ENCODE measurements at places on chromosomes 3 and 15.
A peak's percentile ranks its signal among the peaks of the same experiment; 100 is the strongest.

DNA sequence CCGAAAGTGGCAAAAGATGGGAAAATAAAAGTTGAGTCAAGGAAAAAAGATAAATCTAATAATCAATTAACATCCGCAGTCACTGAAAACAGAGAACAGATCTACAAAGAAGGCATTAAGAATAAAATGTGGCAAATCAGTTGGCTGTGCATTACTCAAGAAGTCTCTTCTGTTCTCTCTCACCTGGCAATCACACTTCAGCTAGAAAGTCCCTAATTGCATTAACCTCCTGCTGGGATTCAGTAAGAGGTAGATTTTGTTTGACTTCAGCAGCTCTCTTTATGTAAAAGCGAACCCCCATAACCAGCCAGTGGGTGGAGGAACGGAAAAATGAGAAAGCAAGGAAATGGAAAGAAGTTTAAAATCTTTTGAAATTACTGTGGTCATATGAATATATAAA is 94.7 kb upstream of the PLXND1 start:
- no peak for DNase-seq

DNA sequence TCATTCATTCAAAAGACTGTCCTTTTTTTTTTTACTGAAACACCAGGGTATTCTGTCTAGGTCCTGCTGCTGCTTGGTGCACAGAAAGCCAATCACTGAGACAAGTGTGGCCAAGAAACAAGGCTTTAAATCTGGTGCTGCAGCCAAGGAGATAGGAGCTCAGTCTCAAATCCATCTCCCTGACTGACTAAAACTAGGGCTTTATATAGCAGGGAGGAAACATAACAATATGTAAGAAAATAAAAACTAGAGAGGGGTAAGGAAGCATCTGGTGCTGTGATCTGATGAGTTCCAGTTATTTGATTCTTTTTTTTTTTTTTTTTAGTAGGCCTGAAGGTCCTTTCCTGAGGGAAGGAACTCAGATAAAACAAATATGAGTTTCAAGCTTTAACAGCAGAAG is 139.8 kb downstream of the ATG7 start:
- DNase-seq = no peak

GRCh38 chr15:71666763-71667620 is 143.4 kb upstream of the NR2E3 start:
- no peak for DNase-seq

- no peak for DNase-seq
Measured at GRCh38 chr3:57130571-57131209, 34.5 kb downstream of the IL17RD start.

- no peak for DNase-seq
Measured at GRCh38 chr3:156764751-156765150, 61.4 kb upstream of the LEKR1 start.

DNA sequence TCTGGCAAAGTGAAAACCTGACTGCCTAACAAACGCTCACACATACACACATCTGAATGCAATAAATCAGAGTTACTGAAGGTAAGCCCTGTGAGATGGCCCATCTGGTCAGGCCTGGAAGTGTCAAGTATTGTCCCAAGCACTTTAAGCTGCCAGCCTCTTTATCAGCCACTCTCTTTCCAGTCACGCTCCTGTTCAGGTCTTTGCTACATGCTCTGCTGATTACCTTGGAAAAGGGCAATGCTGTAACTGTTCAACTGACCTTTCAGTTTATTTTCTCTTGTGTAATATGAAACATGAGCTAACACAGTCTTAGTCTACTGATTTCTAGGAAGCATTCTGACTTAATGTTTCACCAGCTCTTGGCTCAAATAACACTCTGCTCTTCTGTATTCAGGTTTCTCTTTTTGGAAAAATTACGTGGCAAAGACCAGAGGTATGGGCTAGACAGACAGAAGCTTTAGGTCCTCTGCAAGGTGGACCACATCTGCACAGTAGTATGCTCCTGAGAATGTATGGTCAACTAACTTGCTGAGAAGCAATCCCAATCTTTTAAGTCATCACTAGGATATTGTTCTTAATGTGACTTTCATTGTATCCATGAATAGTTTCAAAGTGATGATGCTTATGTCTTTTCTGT is 44.5 kb downstream of the GBE1 start:
- DNase-seq = no peak

DNA sequence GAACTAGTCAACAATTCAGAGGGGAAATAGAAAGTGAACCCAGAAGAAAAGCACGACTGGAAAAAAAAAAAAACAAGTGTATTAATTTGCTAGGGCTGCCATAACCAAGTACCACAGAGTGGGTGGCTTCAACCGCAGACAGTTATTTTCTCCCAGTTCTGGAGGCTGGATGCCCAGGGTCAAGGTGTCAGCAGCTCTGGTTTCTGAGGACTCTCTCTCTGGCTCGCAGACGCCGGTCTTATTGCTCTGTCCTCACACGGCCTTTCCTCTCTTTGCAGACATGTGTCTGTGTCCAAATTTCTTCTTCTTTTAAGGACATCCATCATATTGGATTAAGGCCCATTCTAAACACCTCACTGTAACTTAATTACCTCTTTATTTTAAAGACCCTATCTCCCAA is 291.8 kb downstream of the XXYLT1 start:
- no peak for DNase-seq

GRCh38 chr3:40268802-40269524 is 40.5 kb upstream of the EIF1B start:
- no peak for DNase-seq

DNA sequence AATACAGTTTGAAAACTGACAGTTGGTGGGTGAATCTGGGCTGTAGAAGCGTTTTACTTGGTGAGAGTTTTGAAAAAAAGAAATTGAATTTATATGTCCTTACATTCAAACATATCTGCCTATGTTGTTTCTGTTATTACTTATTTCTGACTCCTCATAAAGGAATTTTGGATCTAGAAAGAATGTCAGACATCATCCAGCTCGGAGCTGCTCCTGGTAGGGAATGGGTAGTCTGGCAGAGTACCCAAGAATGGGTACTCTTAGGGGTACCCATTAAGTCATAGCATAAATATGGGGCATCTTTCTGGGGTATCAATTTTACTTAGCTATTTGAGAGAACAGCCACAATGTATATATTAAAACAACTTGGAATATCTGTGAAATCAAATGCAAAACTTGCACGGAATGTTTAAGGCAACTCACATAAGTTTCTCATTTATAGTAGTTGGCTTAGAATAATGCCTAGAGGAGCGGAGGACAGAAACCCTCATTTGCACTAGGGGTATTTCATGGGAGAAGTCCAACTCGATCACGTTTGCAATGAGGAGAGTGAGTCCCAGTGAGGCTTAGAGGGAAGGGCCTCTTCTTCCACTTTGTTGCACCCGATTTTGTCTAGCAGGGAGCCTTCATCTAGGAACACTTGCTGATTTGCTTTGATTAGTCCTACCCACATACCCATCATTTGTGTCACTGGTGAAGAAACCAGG is 2.4 kb upstream of the LARP6 start:
- DNase-seq = no peak

DNA sequence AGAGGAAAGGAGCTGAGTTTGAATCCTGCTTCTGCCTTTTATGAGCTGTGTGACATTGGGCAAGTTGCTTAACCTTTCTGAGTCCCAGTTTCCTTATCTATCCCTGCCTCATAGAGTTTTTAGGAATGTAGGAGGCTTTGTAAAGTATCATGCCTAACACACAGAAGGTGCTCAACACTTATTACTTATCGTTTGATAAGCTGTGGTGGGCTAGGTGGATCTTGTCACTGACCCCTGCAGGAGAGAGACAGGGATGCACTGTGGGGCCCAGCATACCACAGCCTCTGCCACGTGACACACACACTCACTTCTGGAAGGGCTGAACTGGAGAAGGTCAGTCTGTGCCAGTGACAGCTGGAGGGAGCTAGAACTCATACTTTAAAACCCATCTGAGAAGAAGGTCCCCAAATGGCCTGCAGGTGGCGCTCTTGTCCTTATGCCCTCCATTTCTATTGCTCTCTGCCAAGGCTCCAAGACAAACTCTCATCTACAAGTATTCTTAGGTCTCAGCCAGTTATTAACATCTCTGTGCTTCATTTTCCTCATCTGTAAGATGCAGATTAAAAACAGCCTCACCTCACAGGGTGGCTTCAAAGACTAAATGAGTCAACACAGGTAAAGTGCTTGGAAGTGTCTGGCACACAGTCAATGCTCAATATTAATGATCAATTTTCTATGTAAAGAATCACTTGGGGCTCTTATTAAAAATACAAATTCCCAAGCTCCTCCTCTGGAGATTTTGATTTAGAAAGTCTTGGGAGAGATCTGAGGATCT is 57.5 kb upstream of the HACD2 start:
- DNase-seq = peak; percentile 17

- DNase-seq = no peak
Measured at GRCh38 chr3:108328821-108329486, 32.6 kb downstream of the HHLA2 start.

DNA sequence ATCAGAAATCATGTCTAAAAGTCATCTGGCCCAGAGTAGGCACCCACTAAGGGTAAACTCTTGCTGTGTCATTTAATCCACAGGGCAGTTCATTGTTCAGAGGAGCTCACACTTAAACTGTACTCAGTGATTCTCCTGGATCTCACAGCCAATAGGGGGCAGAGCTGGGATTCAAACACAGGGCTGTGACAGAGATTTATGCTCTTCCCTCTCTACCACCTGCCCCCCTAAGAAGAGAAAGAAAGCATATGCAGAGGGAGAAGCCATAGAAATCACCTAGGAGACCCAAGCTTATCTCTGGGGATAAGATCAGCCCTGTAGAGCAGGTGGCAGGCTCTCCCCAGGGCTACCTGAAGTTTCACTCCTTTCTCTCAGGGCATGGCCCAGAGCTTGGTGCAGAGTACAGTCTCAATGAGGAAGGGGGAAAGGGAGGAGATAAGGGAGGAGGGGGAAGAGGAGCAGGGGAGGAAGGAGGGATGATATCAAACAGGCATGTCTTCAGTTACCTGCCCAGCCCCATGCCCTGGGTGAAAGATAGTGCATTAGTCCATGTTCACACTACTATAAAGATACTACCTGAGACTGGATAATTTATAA is 51.8 kb upstream of the ADPGK start:
- DNase-seq = no peak

- DNase-seq = no peak
Measured at GRCh38 chr3:77298417-77298816, 258.5 kb downstream of the ROBO2 start.

GRCh38 chr3:43061101-43061895 is 44.6 kb downstream of the POMGNT2 start:
- DNase-seq = no peak

- no peak for DNase-seq
Measured at GRCh38 chr3:10957976-10958749, 34.4 kb upstream of the SLC6A1 start.

DNA sequence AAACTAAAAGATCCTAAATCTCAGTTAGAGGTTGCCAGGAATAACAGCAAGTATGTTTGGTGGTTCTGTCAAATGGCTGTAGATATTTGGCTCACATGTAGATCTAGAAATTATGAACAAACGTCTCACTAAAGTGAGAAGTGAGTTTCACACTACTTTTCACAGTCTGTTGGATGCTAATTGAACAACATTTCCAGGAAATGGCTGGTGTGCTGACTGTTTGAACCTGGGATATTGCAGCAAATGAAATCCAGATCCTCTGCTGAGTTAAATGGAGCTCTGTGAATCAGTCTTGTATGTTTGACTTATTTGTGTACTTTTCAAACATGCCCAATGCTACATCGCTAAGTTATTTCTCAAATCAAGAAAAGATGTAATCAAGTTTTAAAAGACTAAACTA is 21.3 kb upstream of the RSL24D1 start:
- DNase-seq = no peak

- DNase-seq = no peak
Measured at GRCh38 chr3:141388823-141389621, 20.7 kb downstream of the ZBTB38 start.

DNA sequence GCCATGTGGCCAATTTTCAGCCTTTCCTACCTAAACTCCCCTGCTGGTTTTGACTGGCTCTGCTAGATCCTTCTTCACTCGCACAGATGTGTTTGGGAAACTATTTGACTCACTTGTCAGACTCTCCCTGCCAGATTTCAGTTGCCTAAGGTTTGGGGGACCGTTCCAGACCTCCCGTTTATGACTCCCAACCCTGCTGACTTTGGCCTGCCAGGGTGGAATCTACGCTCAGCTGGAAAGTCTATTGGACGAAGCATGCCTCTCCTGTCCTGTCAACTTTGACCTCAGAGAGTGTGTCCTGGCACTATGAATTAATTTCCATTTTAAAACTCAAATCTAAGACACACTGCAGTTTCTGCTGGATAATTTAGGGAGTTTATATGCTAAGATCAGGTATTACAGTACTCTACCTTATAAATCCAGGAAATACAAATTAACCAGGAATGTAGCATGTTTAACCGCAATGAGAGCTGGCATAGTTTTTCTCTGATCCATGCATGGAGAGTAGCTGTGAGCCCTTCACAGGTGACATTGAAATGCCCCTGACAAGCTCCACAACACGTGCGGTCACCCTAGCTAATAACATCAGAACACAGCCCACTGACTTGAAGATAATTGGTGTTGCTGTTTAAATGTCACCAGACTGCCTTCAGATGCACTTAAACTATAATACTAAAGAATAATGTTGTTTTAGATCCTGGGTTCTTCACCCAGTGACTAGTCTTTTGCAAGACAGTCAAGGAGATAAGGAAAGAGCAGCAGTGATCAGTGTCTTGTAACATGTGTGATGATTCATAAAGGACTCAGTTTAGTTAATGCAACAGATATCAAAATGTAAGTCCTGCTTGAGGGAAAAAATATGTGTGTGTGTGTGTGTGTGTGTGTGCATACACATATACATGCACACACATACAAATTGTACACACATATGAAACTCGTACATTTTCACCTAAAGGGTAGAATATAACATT is 223.0 kb upstream of the MCTP2 start:
- no peak for DNase-seq

- no peak for DNase-seq
Measured at GRCh38 chr15:43239732-43240491, 19.1 kb upstream of the EPB42 start.

DNA sequence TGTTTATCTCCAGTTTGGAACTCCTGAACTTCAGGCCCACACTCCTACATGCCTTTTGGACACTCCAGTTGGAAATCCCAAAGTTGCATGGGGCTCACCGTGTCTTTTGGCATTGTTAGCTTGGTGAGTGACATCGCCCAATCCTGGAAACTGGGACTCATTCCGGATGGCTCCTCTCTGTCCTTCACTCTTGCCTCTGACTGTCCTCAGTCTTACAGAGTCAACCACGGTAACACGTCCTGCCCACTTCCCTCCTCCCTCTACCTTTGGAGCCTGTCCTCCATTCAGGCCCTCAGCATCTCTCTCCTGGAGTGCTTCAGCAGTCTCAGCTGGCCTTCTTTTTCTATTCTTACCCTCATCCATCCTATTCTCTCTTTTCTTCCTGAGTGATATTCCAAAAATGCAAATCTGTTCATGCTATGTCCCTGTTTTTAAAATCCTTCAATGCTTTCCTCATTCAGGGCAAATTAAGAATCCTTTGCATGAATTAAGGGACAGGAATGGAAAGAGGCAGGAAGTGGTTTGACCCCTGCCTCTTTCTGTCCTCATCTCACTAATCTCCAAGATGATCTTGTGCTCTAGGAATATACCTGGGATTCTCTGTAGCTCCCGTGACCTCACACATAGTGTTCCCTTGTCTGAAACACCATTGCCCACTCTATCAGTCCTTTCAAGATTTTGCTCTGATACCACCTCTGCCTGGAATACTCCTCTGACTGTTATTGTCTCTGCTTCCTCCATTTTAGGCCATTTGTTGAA is 42.5 kb downstream of the LPP start:
- no peak for DNase-seq

- DNase-seq = no peak
Measured at GRCh38 chr3:195566797-195567196, 16.9 kb downstream of the APOD start.
